ENCODE measurements at places on chromosomes 11 and 22.

DNA sequence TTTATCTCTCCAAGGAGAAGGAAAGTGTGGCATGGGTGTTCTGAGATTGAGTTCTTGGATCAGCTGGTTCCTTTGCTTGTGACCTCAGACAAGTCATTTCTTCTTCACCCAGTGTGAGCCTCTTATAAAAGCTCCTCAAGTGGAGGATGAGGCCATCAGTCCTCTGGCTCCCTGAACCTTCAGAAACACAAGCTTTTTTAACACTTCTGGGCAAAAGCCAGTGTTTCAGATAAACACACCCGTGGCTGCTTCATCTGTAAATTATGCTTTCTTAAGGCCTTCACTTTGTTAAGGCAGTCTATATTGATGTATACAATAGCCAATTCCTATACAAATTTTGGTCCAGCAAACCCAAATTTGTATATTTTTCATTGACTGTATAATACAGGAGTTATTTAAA is 179.9 kb downstream of the DBX1 start:
- DNase-seq: no peak

DNA sequence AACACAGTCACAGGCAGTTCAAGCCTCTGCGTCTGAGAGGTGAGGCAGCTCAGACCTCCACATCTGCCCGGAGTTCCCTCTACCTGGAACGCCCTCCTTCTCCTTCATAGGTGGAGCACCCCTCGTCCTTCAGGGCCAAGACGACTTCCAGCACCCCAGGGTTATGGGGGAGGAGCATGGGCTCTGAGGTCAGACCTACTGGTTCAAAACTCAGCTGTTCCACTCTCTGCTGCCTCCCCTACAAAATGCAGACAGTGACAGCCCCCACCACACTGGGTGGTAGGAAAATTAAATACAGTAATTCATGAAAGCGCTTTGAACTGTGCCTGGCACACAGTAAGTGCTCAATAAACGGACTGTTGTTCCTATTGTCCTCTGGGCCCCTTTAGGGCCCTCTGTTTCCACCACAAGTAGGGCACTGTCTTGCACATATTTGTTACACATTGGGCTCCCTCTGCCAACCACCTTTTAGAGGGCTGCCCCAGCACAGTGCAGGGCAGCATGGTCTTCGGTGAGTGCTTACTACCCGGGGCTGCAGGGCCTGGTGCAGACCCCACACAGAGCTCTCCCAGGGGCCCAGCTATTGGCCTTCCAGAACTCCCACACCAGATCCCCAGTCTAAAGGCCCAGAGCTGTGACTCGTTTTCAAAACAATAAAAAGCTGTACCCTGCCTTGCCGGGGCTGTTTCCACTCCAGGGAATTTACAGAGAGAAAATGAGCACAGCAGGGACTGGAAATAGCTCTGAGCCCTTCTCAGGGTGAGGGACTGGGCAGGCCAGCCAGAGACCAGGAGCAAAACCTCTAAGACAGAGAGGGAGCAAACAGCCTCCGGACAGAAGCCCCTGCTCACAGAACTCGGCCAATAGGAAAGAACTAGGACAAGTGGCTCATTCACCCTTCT is 2.5 kb downstream of the TMEM184B start:
- DNase-seq: no peak

GRCh38 chr22:21972293-21972779 is 10.3 kb downstream of the TOP3B start:
- DNase-seq: no peak

- no peak for DNase-seq
Observed at GRCh38 chr11:19730373-19730772, 17.7 kb downstream of the NAV2 start.

GRCh38 chr22:35900483-35901168 is 128.0 kb downstream of the RBFOX2 start:
- DNase-seq: no peak

DNA sequence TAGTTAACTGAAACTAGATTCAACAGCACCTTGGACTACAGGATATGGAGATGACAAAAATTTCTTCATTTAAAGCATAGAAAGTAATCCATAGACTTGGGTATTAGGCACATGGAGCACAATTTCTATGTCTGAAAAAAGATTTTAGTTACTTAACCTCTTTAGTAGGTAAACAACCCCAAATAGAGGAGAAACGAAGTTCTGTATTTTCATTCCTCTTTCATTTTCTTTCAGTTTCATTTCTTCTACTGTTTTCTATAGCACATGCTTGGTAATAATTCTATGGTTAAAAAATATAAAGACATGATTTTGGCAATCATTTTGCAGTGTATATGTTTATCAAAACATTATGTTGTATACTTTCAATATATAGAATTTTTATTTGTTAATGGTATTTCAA is 99.5 kb downstream of the CASP12 start:
- DNase-seq: no peak

GRCh38 chr11:16805938-16806337 is 67.5 kb downstream of the C11orf58 start:
- DNase-seq: no peak

DNA sequence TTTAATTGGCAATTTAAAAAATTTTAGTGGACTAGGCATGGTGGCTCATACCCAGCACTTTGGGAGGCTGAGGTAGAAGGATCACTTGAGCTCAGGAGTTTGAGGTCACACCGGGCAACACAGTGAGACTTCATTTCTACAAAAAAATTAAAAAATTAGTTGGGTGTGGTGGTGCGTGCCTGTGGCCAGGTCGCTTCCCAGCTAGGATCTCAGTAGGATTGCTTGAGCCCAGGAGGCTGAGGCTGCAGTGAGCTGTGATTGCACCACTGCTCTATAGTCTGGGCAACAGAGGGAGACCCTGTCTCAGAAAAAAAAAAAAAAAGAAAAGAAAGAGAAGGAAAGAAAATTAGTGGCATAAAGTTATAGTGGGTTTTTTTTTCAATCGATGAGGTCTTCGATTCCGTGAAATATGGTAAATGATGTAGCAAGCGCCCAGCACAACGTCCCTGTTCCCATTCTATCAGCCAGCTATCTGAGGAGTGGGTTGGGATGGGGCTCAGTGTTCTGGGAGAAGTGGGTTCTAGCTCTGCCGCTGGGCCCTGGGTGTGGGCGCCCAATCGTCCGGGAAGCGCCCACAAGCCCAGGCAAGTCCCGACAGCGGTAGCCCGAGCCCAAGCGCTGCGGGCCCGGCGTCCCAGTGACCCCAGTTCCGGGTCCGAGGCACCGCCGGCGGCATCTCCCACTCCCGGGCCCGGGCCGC is 1.4 kb downstream of the FOSL1 start:
- no peak for DNase-seq

GRCh38 chr11:115267871-115268270 is 236.3 kb downstream of the CADM1 start:
- DNase-seq: no peak

DNA sequence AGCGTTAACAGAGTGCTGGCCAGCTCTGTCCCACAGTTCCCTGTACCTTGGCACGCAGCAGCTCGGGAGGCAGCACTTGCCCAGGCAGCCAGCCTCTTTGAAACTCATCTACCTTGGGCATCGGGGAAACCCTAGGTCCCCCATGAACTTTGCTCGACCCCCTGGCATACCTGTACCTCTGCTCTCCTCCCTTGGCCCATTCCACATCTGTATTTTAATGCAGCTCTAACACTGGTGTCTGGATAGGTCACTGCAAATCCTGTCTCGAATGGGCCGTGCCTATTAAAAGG is 304.1 kb downstream of the TBC1D22A start:
- no peak for DNase-seq

- no peak for DNase-seq
Observed at GRCh38 chr22:31474743-31475142, 14.9 kb downstream of the EIF4ENIF1 start.

DNA sequence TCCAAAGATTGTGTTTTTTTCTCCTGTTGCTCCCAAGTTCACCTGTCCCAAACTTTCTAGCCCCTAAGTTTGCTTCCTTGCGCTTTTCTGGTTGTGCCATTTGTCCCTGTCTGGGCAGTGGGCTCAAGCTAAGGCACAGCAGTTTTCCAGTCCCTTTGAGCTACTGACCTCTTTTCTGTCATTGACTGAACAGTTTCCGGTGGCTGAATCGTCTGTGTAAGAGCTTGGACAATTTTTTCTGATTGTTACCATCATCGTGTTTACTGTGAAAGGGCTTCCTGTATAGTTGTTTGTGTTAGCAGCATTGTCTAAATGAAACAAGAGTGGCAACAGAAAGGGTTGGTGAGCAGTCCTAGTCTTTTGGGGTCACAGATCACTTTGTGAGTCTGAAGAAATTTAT is 49.8 kb downstream of the BMAL1 start:
- no peak for DNase-seq

DNA sequence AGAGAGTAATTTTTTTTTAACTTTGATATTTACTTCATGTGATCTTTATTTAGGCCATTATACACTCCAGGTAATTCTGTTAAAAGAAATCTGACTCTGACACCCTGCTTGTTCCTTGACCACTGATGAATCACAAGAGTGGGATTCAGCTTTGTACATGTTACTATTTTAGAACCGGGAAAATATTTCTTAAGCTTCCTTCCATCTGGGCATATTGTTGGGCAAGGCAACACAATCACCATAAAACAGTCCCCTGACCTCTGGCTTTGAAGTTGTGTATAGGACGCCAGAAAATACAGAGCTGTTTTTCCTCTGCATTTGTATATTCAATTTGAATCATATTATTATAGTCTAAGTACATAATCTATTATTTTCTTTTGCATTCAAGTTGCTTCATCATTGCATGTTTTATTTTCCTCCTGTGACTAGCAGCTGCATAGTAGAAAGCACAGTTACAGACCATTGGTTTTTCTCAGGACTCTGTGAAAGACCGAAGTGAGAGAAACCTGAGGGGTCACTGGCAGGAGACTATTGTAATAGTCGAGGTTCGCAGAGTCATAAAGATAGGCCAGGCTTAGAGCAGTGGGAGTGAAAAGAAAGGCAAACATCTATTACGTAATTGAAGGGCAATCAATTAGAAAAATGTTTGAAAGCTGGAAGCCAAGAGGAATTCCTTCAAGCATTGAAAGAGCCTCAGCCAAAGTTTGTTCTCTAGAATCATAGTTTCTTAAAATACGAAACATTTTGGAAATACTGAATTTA is 51.8 kb upstream of the SLC36A4 start:
- no peak for DNase-seq

DNA sequence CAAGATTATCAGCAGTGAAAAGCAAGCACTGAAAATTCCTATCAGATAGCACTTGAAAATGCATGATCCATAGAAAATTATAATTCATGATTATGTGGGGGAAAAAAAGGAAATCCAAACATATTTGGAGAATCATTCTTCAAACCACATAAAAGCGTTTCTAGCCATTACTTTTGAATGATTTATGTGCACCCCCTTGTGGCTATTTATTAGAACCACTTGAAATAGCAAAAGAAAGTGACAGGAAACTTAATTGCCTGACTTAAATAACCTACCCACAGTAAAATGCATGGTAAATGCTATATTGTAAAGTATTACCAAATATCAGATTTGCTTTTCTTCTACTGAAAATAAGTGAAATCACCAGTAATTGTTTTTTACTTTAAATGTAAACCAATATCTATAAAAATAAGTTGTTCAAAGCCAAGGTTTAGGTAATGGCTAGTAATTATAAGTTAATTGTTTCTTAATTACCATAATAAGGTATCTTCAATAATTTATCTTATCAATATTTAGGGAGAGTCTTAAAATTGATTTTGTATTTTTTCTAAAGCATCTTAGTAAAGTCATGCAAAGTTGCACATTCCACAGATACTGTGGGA is 168.5 kb downstream of the ARHGAP42 start:
- DNase-seq: no peak

DNA sequence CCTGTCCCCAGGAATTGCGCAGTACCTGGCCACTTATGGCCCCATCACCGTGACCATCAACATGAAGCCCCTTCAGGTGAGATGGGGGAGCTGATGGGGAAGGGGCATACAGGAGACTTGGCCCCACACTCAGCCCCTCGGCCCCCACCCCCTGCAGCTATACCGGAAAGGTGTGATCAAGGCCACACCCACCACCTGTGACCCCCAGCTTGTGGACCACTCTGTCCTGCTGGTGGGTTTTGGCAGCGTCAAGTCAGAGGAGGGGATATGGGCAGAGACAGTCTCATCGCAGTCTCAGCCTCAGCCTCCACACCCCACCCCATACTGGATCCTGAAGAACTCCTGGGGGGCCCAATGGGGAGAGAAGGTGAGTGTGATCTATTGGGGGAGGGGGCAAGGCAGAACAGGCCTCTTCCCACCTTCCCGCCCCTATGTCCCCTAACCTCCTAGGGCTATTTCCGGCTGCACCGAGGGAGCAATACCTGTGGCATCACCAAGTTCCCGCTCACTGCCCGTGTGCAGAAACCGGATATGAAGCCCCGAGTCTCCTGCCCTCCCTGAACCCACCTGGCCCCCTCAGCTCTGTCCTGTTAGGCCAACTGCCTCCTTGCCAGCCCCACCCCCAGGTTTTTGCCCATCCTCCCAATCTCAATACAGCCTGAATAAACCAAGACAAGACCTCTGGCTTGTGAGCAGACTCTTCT is 3.6 kb downstream of the CTSW start:
- no peak for DNase-seq

DNA sequence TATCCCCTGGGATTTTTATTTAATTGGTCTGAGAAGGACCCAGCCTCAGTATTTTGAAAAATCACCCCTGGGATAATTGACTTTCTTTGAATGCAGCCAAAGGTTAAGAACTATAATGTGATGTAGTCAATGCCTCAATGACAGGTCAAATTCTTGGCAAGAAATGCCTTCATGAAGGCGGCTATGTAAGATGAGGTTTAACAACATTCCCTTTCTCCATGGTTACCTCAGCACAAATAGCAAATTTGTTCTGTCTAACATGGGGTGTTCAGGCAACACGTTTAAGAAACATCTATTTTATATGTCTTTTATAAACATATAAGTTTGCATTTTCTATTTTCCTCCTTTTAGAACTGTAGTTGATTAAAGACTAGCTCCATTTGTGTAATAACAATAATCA is 5.3 kb downstream of the SLN start:
- DNase-seq: no peak

DNA sequence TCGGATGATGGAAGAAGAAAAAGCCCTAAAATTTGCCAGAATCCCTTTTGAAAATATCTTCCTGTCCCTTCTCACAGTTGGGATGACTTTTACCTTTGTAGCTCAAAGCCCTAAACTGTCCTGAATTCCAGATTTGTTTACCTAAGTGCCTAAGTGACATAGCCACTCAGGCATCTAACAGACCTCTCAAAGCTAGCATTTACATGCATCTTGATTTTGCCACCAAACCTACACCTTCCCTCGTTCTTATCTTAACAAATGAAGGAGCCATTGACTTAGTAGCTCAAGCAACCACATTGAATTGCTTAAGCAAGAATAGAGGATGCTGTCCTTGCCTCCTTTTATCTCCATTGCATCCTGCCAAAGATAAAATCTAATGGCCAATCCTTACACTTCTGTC is 198.4 kb upstream of the NTM start:
- no peak for DNase-seq
